ENCODE measurements at places on chromosomes 3 and 15.

DNA sequence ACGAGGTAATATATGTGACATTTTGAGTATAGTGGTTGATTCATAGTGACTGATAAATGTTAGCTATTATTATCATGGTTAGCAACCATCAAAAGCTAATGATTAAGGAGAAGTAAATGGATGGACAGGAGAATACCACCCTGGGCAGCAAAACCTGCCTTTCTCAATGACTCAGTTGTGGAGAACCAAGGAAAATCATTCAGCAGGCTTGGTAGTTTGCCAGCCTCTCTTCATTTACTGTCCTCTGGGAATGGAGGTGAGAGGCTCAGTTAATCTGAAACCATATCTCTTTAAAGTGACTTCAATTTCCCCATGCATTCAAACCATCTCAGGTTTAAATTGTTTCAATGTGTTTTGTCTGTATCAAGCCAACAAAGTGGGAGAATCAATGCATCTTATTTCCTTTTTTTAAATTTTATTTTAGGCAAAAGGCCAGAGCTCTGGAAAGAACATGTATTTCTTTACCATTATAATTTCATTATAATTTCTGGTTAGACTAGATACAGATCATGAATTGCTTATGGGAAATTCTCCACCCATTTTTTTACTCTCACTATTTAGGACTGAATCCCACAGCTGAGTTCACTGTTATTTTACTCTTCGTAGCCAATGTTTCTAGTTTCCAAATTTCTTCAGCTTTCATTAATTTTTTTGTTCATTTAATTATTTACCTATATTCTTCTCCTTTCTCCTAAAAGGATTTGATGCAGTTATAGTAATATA is 2.7 kb downstream of the TM4SF18 start:
- no peak overlapping the region for H3K4me3 ChIP-seq
- no peaks in the 10 kb centered on the region for H3K4me1 ChIP-seq
- no peaks in the 10 kb centered on the region for H3K27me3 ChIP-seq
- DNase-seq = no peak
- H3K27ac ChIP-seq = no peak overlapping the region

- H3K4me1 ChIP-seq = no peaks in the 10 kb centered on the region
- no peaks in the 10 kb centered on the region for H3K27me3 ChIP-seq
- no peaks in the 10 kb centered on the region for H3K36me3 ChIP-seq
- no peak for DNase-seq
- no peak overlapping the region for H3K27ac ChIP-seq
- no peak overlapping the region for H3K4me3 ChIP-seq
These were observed 283.3 kb upstream of the TPRG1 start for GRCh38 chr3:188888321-188889053.

- H3K27ac ChIP-seq = no peak overlapping the region
- peak; percentile 67 for DNase-seq
- no peak overlapping the region for H3K4me3 ChIP-seq
These were observed 32.9 kb downstream of the GJD2 start for GRCh38 chr15:34721802-34722438.

- H3K36me3 ChIP-seq = no peaks in the 10 kb centered on the region
- no peak overlapping the region for H3K4me3 ChIP-seq
- DNase-seq = no peak
- no peak overlapping the region for H3K27ac ChIP-seq
These were observed 274.7 kb downstream of the CD47 start for GRCh38 chr3:107816107-107816506.

GRCh38 chr3:81218023-81218422 is 543.4 kb downstream of the GBE1 start:
- no peaks in the 10 kb centered on the region for H3K36me3 ChIP-seq
- no peaks in the 10 kb centered on the region for H3K27me3 ChIP-seq
- no peak overlapping the region for H3K4me3 ChIP-seq
- H3K4me1 ChIP-seq = no peaks in the 10 kb centered on the region
- no peak for DNase-seq

DNA sequence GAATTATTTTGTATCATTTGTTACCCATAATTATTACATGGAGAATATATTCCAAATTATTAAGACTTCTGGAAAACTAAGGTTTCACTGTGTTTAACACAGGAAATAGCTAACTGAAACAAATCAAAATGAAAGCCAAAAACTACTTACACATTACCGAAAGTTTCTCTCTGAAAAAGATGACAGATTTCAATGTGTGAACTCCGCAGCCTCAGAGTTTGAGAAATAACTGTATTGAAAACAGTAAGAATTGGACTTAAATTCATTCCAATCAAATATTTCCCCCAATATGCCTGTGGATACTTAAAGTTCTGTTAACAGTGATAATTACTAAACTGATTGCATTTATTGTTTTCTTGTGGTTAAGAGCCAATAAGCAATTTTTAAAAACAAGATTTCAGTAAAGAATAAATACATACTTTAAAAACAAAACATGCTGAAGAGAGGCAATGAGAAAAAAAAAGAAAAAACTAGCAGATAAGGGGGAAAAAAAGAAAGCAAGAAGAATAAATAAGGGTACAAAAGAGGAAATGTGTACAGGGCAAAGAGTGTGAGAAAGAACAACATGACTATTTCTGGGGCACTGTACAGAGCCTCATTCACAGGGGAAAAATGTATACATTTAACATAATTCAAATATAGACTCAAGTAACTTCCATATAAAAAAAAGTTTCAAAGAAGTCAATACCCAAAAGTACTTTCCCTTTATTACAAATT is 30.7 kb downstream of the DENND4A start:
- no peak overlapping the region for H3K27ac ChIP-seq
- H3K4me1 ChIP-seq = no peaks in the 10 kb centered on the region
- H3K4me3 ChIP-seq = no peak overlapping the region
- H3K27me3 ChIP-seq = no peaks in the 10 kb centered on the region

- no peaks in the 10 kb centered on the region for H3K4me1 ChIP-seq
- no peak for DNase-seq
- no peak overlapping the region for H3K27ac ChIP-seq
- H3K36me3 ChIP-seq = no peaks in the 10 kb centered on the region
- H3K4me3 ChIP-seq = no peak overlapping the region
- H3K27me3 ChIP-seq = no peaks in the 10 kb centered on the region
These were observed 100.3 kb downstream of the FSIP1 start for GRCh38 chr15:39682366-39682765.

DNA sequence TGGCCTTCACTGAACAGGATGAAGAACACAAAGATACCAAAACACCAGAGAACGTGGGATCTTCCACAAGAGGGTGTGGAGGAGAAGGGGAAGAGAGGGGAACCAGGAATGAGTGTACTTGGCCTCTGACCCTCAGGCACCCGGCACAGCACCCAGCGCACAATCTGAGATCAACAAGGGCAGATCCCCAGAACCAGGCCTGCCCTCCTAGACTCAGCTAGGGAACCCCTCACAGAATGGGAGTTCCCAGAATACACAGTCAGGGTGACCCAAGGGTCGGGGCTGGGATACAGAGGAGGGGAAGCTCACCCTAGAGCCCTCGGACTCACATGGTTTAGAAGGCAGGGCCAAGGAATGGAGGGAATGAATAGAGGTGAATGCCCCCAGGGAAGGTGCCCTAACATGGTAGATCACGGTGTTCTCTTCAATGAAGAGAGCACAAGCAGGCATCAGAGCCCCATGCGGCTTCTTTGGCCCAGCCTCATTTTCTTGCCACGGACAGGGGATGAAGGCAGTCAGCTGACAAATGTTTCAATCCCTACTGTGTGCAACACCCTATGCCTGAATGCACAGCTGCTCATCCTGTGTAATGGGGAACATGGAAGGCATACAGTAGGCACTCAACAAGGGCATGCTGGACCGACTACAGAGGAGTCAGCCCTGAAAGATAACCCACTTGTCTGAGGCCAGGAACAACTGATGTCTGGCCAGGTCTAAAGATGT is 13.1 kb downstream of the BMF start:
- no peak overlapping the region for H3K4me3 ChIP-seq
- DNase-seq = no peak
- peaks cover 54% of the 10 kb centered on the region for H3K4me1 ChIP-seq
- H3K27ac ChIP-seq = no peak overlapping the region
- H3K36me3 ChIP-seq = no peaks in the 10 kb centered on the region

GRCh38 chr3:13494463-13495350 is 14.6 kb downstream of the HDAC11 start:
- no peaks in the 10 kb centered on the region for H3K27me3 ChIP-seq
- no peak overlapping the region for H3K4me3 ChIP-seq
- peak; percentile 46 for DNase-seq
- H3K27ac ChIP-seq = no peak overlapping the region
- no peaks in the 10 kb centered on the region for H3K36me3 ChIP-seq

GRCh38 chr3:30855400-30856292 is 38.8 kb downstream of the GADL1 start:
- no peak overlapping the region for H3K4me3 ChIP-seq
- no peak overlapping the region for H3K27ac ChIP-seq
- H3K36me3 ChIP-seq = no peaks in the 10 kb centered on the region
- no peaks in the 10 kb centered on the region for H3K4me1 ChIP-seq
- no peak for DNase-seq

DNA sequence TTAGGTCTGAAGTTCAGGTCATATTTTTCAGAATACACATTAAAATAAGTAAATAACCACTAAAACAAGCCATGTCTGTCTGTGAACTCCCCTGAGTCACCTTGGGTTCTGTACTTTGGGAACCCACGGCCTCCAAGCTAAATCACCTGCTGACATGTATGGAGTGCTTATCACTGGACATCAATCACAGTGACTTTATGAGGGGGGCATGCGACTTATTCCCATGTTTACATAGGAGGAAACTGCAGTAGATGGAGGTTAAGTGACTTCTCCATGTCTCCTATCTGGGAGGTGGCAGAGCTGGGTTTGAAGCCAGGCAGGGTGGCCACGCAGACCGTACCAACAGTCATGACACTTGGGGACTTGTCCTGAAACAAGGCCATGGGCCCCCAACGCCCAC is 8.1 kb downstream of the ITIH4 start:
- H3K27me3 ChIP-seq = no peaks in the 10 kb centered on the region
- peak overlapping the region; percentile 37 for H3K27ac ChIP-seq
- peaks cover 57% of the 10 kb centered on the region for H3K4me1 ChIP-seq
- no peak overlapping the region for H3K4me3 ChIP-seq
- H3K36me3 ChIP-seq = peaks cover 93% of the 10 kb centered on the region

DNA sequence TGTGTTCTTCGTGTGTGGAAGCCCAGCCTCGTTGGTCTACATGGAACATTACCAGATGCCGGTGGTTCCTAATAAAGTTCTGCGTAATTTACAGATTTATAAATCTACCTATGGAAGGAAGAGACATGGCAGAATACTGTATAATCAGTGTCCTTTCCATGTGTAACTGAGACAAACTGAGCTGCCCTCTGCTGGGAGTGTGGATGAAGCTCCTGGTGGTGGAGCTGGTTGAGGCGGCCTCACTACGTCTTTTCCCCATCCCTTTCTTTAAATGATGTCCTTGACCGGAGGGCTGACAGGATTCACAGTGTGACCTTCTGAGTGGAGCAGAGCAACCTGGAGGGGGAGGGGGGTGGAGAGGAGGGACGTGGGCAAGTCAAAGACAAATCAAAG is 267.0 kb upstream of the CHRM5 start:
- H3K4me3 ChIP-seq = no peak overlapping the region
- no peaks in the 10 kb centered on the region for H3K27me3 ChIP-seq
- no peak overlapping the region for H3K27ac ChIP-seq
- no peak for DNase-seq
- no peaks in the 10 kb centered on the region for H3K36me3 ChIP-seq
- no peaks in the 10 kb centered on the region for H3K4me1 ChIP-seq

DNA sequence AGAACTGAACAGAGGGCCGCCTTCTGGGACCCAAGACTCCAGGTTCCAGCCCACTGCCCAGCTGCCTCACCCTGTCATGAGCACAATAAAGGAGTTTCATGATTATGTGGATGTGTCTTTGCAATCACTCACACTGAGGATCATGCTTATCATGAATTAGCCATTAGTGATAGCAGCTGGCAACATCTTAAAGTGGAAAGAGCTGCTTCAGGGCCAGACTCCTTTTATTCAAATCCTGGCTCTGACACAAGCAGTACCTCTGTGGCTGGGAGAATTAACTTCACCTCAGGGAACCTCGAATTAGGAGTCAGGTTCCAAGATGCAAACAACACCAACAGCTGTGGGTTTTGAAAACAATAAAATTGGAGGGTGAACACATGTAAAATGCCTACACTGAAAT is 6.6 kb upstream of the SCAP start:
- no peak overlapping the region for H3K4me3 ChIP-seq
- H3K4me1 ChIP-seq = no peaks in the 10 kb centered on the region
- H3K36me3 ChIP-seq = no peaks in the 10 kb centered on the region
- no peaks in the 10 kb centered on the region for H3K27me3 ChIP-seq
- DNase-seq = no peak

DNA sequence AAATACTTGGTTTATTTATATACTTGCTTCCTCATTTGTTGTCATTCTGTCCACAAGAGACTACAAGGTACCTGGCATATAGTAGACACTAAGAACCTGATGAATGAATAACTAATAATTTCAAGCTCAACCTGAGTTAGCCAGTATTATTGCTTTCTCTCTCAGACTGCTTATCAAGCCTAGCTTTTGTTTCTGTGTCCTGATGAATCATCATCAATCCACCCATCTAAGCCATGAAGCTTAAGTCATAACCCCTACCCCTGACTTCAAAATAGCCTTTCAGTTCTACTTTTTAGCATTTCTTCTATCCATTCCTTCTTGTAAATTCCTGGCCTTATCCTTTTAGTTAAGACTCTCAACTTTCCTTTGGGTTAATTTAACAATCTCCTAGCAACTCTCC is 420.8 kb downstream of the EPHA6 start:
- H3K4me1 ChIP-seq = no peaks in the 10 kb centered on the region
- no peaks in the 10 kb centered on the region for H3K36me3 ChIP-seq
- H3K4me3 ChIP-seq = no peak overlapping the region

- DNase-seq = no peak
- no peak overlapping the region for H3K4me3 ChIP-seq
- H3K36me3 ChIP-seq = no peaks in the 10 kb centered on the region
- no peaks in the 10 kb centered on the region for H3K27me3 ChIP-seq
- H3K4me1 ChIP-seq = no peaks in the 10 kb centered on the region
These were observed 24.0 kb downstream of the ABI3BP start for GRCh38 chr3:100968932-100969906.

GRCh38 chr15:87827131-87827530 is 429.4 kb downstream of the NTRK3 start:
- no peak overlapping the region for H3K4me3 ChIP-seq
- H3K27me3 ChIP-seq = no peaks in the 10 kb centered on the region
- no peak overlapping the region for H3K27ac ChIP-seq
- no peaks in the 10 kb centered on the region for H3K36me3 ChIP-seq
- H3K4me1 ChIP-seq = no peaks in the 10 kb centered on the region
- DNase-seq = no peak

GRCh38 chr15:70912187-70912586 is 19.6 kb downstream of the LRRC49 start:
- no peak for DNase-seq
- no peaks in the 10 kb centered on the region for H3K36me3 ChIP-seq
- no peaks in the 10 kb centered on the region for H3K27me3 ChIP-seq
- no peak overlapping the region for H3K4me3 ChIP-seq
- no peak overlapping the region for H3K27ac ChIP-seq

All from right lobe of liver (tissue), 6 donors.